Fibroblast of villous mesenchyme (primary cell): ENCODE measurements at places on chromosomes 6 and 20. TPM values are rescaled to one million over a fixed set of nuclear protein-coding genes. Genes with fewer than 3 reads are reported as not detected.

The TMEM170B gene
- 2.3 and 2.6 TPM in 2 replicates for total RNA-seq

The TCF19 gene
- 20.7 and 22.2 TPM in 2 replicates for total RNA-seq

The SLA2 gene
- not detected in 2 replicates for total RNA-seq

The MYBL2 gene
- 11.7 and 13.2 TPM in 2 replicates for total RNA-seq

The JPH2 gene
- 37.4 and 50.5 TPM in 2 replicates for total RNA-seq

The OPRL1 gene
- 1.6 and 1.7 TPM in 2 replicates for total RNA-seq

The RRAGD gene
- under 0.01 and 0.64 TPM in 2 replicates for total RNA-seq

The SLC24A3 gene
- total RNA-seq, result 0.86 and 4.2 TPM in 2 replicates

The RIPPLY2 gene
- total RNA-seq, result not detected in 2 replicates
